Kidney epithelial cell (primary cell): ENCODE measurements at places on chromosomes 7 and 10. TPM values are rescaled to one million over a fixed set of nuclear protein-coding genes. Genes with fewer than 3 reads are reported as not detected.

DNA sequence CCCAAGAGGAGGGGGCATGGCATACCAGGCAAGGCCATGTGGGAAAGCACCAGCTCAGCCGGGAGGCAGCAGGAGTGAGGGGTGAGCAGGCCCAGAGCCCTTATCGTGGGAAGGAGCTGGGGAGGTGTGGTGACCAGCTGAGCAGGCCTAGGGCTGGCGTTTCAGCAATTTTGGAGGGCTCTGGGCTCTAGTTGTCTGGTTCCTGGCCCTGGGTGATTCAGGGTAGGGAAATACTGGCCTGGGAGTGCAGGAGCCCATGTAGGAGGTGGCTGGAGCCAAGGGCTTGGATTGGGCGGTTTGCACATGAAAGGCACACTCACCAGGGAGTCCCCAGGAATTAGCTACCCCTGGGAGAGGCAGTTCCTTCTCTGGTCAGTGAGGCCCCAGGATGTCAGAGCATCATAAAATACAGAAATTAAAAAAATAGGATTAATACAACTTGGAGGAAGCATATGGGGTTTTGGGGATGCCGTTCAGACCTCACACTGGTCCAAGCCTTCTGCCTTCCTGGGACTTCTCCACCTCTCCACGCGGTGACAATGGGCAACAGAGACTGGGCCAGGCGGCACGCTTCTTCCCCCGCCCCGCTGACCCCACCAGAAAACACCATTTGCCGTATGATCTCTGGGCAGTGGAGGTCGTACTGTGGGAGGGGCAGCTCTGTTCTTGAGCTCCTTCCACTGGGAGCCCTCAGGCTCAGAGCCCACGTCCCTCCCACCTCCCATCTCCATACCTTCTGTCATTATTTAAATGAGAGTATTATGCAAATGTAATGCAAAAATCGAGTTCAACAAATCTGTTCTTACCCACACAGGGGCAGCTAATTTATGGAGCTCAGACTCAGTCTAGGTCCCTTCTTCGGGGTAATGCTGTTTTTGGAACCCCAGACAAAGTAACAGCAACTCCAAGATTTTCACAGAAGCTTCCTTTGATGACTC lies 133.0 kb upstream of the FAM20C start:
- DNase-seq, result no peak

- DNase-seq, result no peak
These were observed 12.4 kb downstream of the DIP2C start for GRCh38 chr10:677038-677437.

- no peak for DNase-seq
These were observed 24.4 kb upstream of the ASAH2 start for GRCh38 chr10:50275650-50276235.

DNA sequence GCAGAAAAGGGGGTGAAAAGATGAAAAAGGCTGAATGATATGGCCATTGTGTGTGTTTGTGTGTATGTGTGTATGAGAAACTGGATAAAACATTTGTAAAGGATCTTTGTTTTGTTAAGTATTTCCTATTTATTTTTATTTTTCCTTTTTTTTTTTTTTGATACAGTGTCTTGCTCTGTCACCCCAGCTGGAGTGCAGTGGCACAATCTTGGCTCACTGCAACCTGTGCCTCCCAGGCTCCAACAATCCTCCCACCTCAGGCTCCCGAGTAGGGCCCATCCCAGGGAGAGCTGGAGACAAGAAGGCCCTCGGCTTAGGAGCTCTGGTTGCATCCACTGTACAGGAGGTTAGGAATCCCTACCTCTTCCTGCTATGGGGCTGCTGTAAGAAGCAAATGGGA lies 6.9 kb upstream of the CALML5 start:
- DNase-seq, result no peak

- no peak for DNase-seq
These were observed 42.0 kb downstream of the LYZL2 start for GRCh38 chr10:30587522-30588031.

DNA sequence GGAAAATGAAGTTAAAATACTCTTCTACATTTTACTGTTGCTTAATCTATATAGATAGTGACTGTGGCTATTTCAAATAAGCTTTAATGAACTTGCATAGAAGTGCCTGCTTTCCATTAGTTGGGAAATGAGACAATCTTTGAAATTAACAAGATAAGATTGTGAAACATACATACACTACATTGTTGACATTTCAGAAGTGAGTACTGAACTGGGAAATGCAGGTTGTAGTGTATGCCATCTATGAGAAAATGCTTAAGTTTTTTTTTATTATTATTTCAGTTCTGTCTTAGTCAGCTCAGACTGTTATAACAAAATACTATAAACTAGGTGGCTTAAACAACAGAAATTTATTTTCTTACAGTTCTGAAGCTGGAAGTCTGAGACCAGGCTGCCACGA lies 49.6 kb upstream of the CSTF2T start:
- no peak for DNase-seq

GRCh38 chr7:106767078-106767477 lies 98.0 kb upstream of the PIK3CG start:
- DNase-seq, result no peak

- DNase-seq, result no peak
These were observed 562.9 kb downstream of the GFRA1 start for GRCh38 chr10:115710136-115710535.

Gene LRRD1
- not detected in 2 replicates for total RNA-seq

Gene PDGFA
- total RNA-seq, result 65.6 and 92.4 TPM in 2 replicates

Gene MMRN2
- 0.08 and 0.14 TPM in 2 replicates for total RNA-seq

Gene EFCAB10
- 2.1 and 2.5 TPM in 2 replicates for total RNA-seq

Gene EMX2
- total RNA-seq, result 4.1 and 6.1 TPM in 2 replicates

Gene FZD8
- total RNA-seq, result 12.7 and 18.7 TPM in 2 replicates

Gene FAM200A
- 7.6 and 8.2 TPM in 2 replicates for total RNA-seq

Gene FAS
- total RNA-seq, result 34.8 and 41.1 TPM in 2 replicates

Gene ALOX5
- total RNA-seq, result 18.7 and 23.0 TPM in 2 replicates

Gene PIK3AP1
- 8.9 and 10.5 TPM in 2 replicates for total RNA-seq
